ENCODE measurements at places on chromosomes 4 and X.

DNA sequence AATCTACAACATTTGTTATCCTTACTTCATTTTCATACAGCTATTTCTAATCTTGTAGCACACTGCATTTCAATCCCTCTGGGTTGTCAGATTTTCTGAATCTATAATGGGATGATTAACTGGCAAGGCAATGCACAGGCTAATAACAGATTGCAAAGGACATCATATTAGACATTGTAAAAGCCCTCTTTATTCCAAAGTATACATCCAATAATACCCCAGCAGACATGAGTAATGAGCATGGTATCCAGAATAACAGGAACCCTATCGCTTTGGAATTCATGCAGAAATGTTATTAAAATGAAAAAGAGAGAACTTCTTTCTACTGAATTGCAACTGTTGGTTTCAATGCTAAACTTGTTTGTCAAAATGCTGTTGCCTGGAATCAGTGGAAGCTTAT lies 122.9 kb downstream of the C4orf33 start:
- no peak for DNase-seq

DNA sequence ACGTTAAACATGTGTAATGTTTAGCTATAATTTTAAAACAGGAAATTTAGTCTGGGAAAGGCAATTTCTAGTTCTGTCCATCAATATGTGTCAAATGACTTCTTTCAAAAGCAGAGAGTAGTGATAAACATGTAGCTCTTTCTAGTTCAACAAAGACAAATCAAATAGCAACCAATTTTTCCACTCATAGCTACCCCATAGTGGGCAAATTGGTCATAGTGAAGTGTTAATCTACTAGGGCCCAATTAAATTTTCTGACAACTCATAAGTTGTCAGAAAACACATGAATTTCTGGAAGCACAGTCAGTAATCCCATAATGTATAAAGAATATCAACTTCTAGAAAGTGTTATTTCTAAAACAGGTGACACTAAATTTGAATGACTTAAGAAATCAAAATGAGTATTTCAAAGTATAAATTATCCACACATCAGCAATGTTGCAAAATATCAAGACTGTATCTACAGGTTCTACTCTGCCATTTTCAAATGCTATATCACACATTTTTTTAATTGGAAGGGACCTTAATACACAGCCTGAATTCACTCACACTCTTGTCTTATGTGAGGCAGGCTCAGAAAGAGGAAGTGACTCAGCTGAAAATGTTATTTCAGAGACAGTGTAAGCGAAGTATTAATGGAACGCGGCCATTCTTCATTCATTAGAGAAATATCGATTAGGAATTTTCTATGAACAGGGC lies 7.7 kb downstream of the OCIAD2 start:
- DNase-seq = no peak

DNA sequence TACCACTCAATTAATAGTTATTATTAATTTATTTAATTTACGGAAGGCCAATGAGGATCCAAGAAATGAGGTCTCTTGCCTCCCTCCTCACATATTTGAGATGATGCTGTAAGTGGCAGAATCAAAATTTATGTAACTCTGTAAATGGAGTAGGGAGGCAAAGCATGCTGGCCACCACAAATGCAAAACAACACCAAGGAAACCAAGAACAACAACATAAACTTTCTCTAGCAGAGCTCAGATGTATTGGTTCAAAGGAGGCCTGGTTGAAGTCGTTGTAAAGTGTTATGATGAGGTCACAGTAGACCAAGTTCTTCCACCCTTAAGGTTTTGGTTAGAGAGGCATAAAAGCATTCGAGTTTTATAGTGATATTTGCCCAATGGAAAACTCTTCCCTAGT lies 194.8 kb upstream of the FAT1 start:
- DNase-seq = no peak

GRCh38 chrX:113289503-113289902 lies 448.9 kb upstream of the AMOT start:
- DNase-seq = no peak

- DNase-seq = no peak
Measured at GRCh38 chr4:124948976-124949597, 236.6 kb upstream of the ANKRD50 start.

DNA sequence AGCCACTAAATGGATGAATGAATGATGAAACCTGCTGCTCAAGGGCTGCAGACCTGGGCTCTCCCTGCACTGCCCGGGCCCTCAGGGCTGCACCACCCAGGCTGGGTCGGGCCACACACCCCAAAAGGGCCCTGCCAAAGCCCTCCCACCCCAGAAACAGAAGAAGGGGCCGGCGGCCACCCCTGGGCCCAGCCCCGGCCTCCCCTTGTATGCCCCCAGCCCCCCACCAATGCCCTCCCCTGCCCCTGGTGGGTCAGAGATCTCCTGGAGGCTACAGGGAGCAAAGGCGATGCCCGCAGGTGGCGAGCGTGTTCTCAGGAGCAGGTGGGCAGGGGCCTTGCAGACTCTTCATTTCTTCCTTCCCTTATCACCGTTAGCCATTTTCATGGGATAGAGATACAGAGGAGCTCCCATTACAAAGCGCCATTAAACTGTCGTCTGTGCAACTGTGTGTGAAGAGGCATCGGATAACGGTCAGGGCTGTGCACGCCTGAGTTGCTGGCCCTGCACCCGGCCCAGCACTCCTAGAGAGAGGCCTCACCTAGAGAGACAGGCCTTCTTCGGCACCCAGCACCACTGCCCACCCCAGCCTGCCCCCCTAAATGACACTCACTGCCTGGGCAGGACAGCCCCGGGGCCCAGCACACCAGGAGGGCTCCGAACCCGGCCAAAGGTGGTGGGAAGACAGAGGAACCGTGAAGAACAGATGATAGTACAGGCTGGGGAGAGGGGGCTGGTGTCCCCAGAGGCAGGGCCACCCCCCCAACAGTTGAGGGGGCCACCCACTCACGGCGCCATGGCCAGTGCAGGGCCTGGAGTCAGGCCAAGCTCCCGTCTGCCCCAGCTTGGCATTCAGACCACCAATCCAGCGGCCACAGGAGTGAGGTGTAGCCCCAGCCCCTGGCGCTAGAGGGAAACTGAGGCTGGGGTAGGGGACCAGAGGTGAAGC lies 133.7 kb downstream of the FAM53A start:
- DNase-seq = no peak

DNA sequence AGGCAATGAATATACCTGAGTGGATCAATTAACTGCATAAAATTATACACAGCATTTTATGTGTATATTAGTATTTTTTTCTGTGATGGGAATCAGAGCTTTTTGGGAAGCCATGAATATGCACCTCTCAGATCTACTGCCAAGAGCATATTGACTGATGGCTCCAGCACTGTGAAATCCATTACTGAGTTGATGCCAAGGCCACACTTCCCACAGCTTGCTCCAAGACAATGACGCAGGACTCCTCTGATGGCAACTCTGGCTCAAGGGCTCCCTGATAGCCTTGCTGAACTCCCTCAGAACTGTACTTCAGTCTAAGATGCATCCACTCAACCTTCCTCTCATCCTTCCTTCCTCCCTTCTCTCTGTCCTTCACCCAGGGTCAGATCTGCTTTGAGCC lies 82.7 kb downstream of the OTC start:
- no peak for DNase-seq

- DNase-seq = no peak
Measured at GRCh38 chr4:158824425-158825274, 55.8 kb downstream of the FNIP2 start.

DNA sequence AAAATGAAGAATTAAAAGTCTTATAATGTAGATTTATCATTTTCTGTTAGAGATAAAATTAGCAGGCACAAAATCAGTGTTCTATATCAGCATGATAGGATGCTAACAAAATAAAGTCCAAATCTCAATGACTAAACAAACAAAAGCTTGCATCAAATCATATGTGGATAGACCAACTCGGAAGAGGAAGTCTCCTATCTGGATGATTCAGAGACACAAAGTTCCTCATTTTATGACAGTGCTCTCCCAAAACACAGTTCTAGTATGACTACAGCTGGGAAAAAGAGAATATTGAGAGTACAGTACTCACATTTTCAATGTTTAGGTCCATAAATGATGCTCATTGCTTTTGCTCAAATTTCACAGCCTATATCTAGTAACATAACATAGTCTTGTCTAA lies 376.1 kb upstream of the CTSO start:
- DNase-seq = no peak

DNA sequence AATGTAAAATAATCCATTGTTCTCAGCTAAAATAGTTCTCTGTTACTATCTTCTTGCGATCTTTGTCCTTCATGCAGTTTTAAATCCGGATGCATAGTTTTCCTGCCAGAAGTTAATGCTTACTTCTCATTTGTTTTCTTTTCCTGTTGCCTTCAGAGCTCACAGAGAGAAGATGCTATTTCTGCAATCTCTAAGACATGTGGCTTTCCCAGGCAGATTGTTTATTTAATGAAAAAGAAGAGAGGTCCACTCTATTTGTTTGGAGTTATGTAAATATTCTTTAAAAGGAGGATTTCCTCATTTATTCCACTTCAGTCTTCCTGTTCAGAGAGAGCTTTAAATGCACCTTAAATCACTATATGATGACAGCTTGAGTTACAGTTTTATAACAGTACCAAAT lies 39.3 kb upstream of the HPGD start:
- no peak for DNase-seq

- DNase-seq = no peak
Measured at GRCh38 chr4:86549163-86549788, 44.8 kb upstream of the PTPN13 start.

DNA sequence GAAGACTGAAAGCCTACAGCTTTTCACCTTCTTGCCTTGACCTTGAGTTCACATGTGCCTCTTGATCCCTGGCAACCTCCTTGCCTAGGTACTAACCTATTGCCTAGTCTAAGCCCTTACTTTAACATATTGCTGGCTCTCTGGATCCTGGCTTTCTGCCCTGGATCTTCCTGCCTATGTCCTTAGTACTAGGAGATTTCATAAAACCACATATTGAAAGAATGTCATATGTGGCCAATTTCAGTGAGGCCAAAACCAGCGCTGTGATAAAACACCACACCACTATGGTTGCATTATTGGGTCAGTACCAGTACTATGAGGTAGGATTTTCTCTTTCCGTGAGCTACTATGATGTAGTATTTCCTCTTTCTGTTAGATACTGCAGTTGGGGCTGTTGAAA lies 80.4 kb downstream of the CT47B1 start:
- no peak for DNase-seq

DNA sequence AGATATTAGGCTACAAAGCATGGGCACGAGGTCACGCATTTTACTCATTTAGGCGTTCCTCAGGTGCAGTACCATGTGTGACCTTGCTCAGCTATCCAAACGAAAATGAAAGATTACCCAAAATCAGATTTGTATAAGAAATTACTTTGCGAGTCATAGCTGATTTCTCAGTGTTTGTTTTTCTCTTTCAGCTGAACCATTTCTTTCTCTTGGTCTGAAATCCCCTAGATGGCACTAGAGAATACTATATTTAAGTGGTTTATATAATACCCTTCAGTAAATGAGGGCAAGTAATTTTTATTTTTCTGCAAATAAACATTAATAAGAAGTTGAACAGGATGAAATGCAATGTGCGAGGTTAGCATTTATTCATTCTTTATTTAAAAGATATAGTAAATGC lies 496.6 kb downstream of the STIM2 start:
- DNase-seq = no peak

- no peak for DNase-seq
Measured at GRCh38 chrX:120029354-120029753, 48.1 kb downstream of the RHOXF2B start.

GRCh38 chrX:924017-924416 lies 288.4 kb downstream of the CRLF2 start:
- no peak for DNase-seq

DNA sequence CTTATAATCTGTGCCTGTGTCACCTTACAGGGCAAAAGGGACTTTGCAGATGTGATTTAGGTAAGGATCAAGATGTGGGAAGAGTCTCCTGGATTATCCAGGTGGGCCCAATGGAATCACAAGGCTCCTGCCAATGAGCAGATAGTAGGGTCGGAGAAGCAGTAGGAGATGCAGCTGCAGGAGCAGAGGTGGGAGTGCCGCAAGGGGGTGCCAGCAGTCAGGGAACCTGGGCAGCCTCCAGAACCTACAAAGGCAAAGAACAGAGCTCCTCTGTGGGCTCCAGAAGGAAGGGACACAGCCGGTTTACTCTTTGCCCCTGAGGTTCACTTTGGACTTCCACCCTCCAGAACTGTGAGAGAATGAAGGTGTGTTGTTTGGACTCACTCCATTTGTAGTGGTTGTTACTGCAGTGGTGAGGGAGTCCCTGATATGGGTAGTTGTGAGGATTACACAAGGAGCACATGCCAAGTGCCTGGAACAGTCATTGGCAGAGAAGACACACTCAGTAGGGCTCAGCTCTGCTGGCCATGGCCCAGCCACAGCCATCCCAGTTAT lies 318.5 kb downstream of the EVC2 start:
- no peak for DNase-seq

GRCh38 chr4:109408711-109409110 lies 24.9 kb upstream of the SEC24B start:
- DNase-seq = no peak

DNA sequence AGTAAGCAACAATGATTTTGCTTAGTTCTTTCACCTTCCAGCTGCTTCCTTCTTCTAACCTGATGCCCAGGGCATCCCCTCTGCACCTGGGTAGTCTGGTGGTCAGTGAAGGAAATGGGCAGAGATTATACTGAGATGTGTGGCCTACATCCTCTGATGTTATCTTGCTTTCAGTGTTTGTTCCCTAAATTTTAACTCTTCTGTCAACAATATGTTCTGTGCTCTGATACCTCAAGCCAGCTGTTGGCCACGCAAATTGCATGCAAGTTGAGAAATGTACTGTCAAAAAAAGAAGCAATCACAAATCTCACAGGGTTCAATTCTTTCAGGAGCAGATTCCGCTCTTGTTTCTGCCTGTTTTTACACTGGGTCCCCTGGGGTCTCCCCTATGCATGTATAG lies 73.8 kb downstream of the FBXW7 start:
- DNase-seq = no peak

- no peak for DNase-seq
Measured at GRCh38 chr4:54449999-54450398, 207.8 kb upstream of the KIT start.

DNA sequence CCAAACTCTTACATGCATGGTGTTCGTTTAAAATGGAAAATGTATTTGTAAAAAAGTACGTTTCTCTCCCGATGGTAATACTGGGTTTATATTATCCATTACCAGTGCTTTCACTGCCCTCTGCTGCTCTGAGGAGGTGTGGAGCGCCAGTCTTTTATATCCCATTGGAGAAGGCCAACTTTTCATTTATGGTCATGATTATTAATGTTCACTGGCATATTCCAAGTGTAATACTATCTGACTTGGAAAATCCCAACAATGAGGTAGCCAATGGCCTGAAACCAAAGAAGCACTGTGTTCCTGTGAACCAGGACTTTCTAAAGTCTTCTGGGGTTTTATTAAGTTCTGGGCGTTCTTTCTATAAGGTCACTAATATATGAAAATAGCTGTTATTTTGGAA lies 80.7 kb downstream of the SYNPO2 start:
- DNase-seq = no peak

DNA sequence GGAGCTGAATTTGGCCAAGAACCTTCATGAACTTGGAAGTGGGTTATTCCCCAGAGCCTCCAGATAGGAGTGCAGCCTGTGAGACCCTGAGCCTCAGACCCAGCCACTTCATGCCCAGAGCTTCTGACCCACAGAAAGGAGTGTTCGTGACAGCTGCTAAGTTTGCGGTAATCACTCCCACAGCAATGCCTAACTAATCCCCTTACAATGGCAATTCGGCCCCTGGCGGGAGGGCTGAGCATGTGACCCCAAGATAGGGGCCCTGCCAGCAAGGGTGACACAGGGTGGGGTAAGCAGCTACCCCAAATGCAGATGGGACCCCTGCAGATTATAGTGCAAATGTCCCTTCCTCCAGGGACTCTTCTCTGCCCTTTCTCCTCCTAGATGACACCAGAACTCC lies 22.5 kb downstream of the PNMA6E start:
- DNase-seq = no peak

- no peak for DNase-seq
Measured at GRCh38 chr4:113407409-113407808, 354.1 kb downstream of the CAMK2D start.

Data from stimulated activated CD4-positive, alpha-beta T cell treated with anti-CD3 and anti-CD28 coated beads, TNF-alpha, amount 100 ng/mL, for 24 hours (primary cell).